ENCODE measurements at places on chromosomes 1 and 21.
A peak's percentile ranks its signal among the peaks of the same experiment; 100 is the strongest.

- DNase-seq, result no peak
Measured at GRCh38 chr1:209232197-209232596, 351.3 kb upstream of the CAMK1G start.

DNA sequence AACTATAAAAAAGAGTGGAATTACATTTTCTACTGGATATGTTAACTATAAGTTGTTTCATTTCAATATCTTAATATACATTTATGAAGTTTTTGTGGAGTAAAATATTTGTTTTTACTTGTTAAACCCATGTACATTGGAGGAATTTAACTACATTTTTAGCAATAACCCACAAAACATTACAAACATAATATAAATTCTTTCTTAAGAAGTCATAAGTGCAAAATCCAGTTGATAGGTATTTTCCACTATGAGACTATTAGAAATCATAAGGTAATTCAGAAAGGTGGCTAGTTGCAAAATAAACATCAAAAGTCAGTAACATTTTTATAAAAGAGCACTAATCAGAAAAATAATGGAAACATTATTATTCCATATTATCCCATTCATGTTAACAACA, 73.9 kb upstream of the RRP15 start:
- no peak for DNase-seq

DNA sequence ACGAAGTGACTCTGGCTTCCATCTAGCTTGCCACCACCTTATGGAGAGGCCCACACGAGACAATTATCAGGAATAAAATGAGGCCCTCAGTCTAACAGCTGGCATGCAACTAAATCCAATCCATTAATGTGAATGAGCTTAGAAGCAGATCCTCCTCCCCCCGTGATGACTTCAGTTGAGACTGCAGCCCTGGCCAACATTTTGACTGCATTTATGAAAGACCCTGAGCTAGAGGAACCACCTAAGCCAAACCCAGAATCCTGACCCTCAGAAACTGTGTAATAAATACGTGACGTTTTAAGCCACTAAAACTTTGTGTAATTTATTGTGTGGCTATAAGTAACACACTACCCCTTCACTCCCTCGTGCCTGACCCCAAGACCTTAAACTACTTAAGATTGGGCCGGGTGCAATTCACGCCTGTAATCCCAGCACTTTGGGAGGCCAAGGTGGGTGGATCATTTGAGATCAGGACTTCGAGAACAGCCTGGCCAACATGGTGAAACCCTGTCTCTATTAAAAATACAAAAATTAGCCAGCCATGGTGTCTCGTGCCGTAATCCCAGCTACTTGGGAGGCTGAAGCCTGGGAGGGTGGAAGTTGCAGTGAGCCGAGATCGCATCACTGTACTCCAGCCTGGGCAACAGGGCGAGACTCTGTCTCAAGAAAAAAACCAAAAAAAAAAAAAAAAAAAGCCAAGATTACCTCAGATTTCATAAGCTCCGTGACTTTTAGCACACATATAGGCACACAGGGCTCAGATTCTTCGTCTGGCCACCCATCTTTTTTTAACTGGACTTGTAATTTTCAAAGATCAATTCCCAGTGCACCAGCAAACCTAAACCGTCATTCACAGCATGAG, 72.5 kb downstream of the ENAH start:
- DNase-seq, result no peak

- DNase-seq, result no peak
Measured at GRCh38 chr1:21530368-21531016, 21.3 kb downstream of the ALPL start.

GRCh38 chr1:165495858-165496205, 48.0 kb upstream of the LRRC52 start:
- DNase-seq, result no peak

DNA sequence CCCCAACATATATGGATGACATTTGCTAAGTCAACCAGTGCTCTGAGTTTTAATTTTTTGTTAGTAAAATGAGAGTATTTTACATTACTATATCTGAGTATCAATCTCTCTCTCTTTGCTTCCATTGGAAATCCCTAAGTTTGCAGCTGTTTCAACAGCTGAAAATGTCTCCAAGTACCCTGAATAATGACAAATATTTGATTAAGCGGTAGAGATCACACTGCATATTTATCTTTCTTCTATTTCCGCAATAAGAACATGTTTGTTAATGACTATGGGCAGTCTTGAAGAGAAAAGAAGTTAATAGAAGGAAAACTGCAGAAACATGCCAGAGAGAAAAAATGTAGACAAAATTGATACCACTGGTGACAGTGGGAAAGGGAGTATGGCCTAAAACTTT, 1117.5 kb downstream of the NCAM2 start:
- DNase-seq, result no peak

GRCh38 chr1:2210084-2210653, 15.6 kb upstream of the FAAP20 start:
- DNase-seq, result no peak

- DNase-seq, result no peak
Measured at GRCh38 chr1:168343566-168343965, 62.9 kb downstream of the TBX19 start.

DNA sequence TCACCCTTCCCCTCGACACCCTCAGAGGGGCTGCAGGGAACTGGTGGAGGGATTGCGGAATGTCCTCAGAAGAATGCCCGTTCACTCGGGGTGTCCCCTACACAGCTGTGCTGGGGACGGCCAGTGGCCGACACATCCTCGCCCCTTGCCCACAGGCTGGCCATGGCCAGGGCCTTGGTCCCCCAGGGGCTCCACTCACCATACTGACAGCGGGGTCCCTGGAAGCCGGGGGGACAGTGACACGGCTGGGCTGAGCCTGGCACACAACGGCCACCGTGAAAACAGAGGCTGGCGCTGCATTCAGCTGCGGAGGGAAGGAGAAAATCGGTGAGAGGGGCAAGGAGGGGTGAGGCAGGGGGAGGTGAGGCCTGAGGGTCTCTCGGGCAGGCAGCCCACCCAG, 31.7 kb downstream of the MEGF6 start:
- no peak for DNase-seq

DNA sequence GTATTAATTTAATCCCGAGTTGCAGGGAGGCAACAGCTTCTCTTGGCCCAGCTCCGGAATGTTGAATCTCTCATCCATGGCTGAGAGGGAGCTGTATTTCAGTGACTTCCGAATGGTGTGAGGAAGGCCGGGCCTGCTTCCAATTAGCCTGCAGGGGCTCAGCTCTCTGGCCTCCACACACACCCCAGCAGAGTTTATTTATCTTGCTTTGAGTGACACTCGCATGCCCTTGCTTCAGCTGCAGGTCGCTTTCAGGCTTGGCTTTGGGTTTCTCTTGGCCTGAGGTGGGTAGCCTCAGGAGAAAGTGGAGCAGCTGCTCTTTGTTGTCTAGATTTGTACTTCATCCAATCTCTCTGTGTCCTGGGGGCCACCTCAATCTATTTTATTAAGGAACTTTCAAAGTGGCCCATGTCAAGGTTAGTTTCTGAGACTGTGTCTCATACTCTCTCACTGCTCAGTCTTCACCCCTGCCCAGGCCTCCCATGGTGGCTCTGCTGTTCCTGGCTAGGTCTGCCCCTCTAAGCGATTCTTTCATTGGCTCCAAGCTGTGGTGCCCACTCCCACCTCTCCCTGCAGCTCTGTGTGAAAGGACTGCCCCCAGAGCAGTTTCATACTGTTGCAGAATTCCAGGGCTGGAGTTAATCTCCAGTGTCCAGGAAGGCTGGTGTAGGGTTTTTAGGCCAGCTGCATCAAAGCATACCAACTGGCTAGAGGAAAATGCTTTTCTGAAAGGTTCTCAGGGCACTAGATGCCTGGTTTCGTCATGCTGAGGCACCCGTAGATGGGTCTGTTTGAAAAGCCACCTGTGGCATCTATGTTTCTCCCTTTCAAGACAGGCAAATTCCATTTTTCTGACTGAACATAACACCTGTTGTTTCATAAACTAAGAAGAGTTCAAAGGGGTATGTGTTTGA, 153.5 kb downstream of the PLXNA2 start:
- no peak for DNase-seq

GRCh38 chr21:25939396-25939761, 204.6 kb downstream of the GABPA start:
- no peak for DNase-seq

DNA sequence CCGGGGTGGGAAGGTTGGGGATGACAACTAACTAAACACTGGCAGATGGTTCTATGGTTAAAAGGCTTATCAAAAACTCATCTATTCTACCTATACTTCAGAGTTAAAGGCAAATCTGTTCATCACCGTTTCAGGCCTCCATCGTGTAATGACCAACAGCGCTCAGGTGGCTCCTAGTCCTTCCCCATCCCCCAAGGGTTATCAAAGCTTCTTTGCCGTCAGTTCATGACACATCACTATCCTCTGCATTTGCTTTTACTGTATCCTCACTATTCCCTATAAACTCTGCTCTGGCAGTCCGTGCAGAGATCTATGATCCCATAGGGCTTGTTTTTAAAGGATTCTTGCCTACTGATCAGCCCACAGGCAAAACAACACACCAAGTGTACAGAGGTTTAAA, 8.2 kb downstream of the HMGN1 start:
- no peak for DNase-seq

DNA sequence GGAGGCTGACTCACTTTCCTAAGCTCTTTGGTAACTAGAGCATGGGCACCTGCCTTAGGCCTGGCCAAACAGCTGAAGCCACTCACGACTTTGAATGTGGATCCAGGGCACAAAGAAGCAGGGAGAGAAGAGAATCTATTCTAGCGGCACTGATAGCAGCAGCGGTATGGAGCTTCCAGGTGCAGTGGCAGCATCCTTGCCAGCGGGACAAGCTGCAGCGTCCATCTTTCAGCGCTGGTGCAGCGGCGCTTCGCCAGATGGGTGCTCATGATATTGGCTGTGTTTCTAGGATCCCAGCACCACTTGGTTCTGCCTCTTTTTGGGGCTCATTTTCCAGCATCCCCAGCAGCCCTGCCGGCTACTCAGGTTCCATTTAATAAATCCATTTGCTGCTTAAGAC, 184.2 kb downstream of the SLC44A5 start:
- DNase-seq, result no peak

GRCh38 chr1:240217403-240217802, 125.7 kb downstream of the FMN2 start:
- DNase-seq, result no peak

GRCh38 chr1:52579415-52579814, 22.8 kb upstream of the GPX7 start:
- DNase-seq, result no peak

- DNase-seq, result no peak
Measured at GRCh38 chr1:44820328-44821239, 12.3 kb downstream of the BTBD19 start.

- DNase-seq, result no peak
Measured at GRCh38 chr1:6870571-6870970, 85.3 kb downstream of the CAMTA1 start.

GRCh38 chr1:240350910-240351331, 259.2 kb downstream of the FMN2 start:
- no peak for DNase-seq

DNA sequence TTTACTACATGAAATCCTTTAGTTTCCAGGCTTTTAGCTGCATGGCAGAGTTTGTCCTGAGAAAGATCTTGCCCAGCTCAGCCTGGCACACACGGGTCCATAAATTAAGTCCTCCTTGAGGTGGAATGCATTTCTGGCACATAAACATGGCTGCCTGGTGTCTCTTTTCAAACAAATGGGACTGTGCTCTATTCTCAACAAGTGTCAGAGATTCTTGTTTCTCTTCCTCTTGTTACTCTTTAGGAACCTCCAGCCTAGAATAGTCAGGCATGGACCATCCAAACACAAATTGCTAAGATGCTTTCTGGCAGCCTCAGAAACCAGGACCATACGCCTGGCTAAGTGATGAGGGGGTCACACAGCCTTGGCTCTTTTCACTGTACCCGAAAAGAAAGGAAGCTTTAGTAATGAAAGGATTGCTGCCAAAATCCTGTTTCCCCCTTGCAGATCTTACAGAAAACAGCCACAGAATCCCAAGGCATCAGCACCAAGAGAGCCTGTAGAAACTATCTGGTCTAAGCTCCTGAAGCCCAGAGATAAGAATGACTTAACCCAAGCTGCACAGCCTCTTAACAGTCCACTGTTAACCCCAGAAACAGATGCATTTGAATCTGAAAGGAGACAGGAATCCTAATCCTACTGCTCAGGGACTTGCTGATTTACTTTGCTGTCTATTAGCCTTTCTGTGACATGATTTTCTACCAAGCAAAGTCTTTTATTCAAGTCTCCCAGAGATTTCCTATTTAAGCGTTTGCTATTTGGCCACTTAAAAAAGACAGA, 31.9 kb upstream of the NRDC start:
- no peak for DNase-seq

DNA sequence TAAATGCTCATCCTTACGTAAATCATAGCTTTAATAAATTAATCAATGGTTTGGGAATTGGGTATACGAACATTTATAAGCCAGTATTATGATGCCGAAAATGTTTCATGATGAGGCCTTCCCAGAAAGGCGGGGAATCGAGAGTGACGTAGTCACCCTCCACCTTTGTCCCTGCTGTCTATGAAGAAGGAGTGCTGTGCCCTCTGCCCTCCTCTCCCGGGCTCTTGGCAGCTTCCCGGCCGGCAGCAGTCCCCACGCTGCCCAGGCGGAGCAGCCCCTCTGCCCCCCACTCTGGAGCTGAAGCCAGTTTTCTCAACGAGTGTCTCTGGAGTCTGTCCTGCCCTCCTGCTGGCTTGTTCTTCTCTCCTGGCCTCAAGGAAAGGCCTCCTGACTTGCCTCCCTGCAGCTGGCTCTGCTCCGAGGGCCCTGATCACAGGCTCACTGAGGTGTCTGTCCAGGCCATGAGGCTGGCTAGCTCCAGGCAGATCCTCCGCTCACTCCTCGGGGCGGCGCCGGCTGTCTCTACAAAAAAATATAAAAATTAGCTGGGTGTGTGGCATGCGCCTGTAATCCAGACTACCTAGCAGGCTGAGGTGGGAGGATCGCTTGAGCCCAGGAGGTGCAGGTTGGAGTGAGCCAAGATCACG, 150.7 kb upstream of the COL6A1 start:
- DNase-seq, result no peak

- no peak for DNase-seq
Measured at GRCh38 chr1:234912548-234913277, 215.9 kb downstream of the TOMM20 start.

DNA sequence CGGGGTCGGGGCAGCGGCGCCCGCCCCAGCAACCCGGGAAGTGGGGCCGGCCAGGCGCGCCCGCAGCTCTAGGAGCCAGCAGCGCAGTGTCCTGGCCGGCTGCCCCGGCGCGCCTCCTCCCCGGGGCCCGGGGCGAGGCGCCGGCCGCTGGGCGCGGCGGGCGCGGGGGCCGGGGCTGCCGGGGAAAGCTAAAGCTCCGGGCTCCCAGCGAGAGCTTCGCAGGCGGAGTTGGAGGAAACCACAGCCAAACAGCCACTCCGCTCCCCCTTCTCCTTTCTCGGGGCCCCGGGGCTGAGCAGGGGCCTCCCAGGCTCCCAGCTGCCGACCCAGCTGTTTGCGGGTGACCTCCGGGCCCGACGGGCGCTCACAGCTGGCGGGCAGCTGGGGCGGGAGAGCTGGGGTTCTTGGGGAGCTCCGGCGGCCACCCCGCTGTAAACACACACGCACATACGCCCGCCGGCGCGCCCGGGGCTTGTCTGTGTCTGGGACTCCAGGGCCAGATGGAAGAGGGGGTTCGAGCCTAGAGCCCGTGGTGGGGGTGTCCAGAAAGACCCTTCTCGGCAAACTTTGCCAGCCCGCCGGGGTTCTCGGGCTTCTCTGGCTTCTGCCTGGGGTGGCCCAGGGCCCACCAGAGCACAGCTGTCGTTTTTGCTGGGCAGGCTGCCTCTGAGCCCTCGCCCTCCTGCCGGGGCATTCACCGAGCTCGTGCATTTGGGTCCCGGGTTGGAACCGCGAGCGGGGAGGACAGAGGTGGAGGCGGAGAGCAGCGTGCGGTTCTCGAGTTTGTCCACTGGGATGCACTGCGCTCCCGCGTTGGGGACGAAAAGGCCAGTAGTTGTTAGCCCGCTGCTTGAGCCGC, 1.5 kb downstream of the AJAP1 start:
- DNase-seq, result peak; percentile 50
